ENCODE measurements at places on chromosomes 6 and 20.

GRCh38 chr6:16770701-16771569, 9.7 kb upstream of the ATXN1 start:
- peak; percentile 79 for DNase-seq

- DNase-seq, result no peak
Measured at GRCh38 chr6:31210123-31210522, 39.6 kb upstream of the POU5F1 start.

GRCh38 chr6:29760328-29760727, 37.1 kb downstream of the HLA-F start:
- DNase-seq, result no peak

DNA sequence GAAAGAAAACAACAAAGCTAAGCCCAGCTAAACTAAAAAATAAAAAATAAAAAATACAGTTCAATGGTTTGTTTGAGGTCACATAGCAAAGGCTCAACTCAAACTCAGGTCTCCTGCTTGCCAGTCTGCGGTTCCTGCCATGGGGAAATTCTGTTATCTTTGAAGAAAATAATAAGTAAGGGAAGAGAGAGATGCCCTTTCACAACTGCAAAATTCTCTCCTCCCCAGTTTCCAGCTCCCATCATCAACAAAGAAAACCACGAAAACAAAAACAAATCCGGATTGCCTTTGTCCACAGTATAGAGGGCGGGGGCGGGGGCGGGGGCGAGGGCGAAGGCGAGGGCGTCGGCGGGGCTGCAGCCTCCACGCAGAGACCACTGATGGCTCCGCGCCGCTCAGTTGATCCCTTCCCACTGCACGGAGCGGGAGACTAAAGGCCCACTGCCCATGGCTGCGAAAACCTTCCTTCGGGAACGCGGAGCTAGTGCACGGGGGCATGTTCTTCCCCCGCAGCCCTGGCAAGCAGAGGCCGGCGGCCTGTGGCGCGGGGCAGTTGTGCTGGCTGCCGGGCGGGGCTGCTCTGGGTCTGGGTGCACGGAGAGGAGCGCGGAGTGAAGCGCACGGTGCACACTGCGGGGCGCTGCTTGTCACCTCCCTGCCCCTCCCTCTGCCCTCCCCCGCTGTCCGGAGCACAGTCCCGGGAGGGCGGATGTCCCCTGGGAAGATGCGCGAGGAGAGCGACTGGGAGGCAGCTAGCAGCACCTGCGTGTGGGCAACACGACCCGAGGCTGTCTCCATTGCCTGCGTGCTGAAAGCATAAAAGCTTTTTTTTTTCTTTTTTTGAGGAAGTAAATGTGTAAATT, 54.1 kb upstream of the TPD52L1 start:
- DNase-seq, result peak; percentile 40

DNA sequence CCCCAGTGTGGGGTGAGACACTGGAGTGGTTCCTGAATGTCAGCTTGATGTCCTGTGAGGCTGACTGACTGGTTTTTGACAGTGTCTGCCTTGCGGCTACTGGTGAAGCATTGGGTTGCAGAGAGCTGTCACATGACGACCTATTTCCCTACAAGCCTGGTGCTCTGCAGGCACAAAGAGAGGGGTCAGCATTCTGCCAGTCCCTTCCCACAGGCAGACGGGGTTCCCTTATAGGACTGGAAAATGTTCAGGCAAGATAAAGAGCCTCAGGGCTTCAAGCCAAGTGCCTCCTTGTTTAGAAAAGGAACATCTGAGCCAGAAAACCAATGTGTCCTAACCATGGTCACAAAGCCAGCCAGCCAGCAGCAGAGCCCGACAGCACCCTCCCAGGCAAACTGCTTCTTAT, 11.0 kb downstream of the LY86 start:
- DNase-seq, result no peak

- DNase-seq, result no peak
Measured at GRCh38 chr20:32670773-32671455, 2.8 kb downstream of the C20orf203 start.

GRCh38 chr6:113112086-113112485, 745.1 kb upstream of the MARCKS start:
- DNase-seq, result no peak

DNA sequence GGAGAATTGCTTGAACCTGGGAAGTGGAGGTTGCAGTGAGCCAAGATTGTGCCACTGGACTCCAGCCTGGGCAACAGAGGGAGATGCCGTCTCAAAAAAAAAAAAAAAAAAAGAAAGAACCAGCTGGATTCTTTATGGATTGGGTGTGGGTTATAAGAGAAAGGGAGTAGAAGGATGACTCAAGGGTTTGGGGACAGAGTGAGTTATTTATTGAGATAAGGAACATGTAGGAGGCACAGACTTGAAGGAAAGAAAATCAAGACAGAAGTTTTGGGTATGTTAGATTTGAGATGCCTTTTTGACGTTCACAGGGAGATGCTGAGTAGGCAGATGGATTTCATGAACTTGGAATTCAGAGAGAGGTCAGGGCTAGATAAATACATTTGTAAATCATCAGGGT, 47.6 kb downstream of the KIZ start:
- no peak for DNase-seq

DNA sequence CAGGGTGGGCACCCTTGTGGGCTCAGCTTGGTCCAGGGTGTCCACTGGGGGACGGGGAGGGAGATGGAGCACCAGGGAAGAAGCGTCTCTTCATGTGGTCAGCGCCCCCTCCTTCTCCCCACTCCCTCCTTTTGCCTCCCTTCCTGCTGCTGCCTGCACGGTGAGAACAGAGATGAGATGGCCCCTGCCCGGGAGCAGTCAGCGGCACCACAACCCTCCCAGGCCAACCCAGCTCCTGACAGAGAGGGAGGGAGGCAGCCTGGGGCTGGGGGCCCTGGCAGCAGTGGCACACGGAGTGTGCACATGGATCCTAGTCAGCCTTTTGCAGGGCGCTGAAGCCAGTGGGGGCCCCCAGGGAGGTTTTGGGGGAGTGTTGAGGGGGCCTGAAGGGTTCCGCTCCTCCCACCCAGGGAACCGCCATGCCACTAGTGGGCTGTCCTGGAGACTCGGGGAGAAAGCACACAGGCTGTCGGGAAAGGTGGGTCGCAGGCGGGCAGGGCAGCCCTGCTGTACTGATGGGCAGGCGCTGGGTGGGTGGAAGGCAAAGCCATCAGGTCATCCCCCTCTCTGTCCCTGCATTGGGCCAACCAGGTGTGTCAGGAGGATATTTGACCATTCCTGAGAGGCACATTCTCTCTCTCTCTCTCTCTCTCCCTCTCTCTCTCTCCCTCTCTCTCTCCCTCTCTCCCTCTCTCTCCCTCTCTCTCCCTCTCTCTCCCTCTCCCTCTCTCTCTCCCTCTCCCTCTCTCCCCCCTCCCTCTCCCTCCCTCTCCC, 94.3 kb upstream of the BHLHE23 start:
- no peak for DNase-seq

- DNase-seq, result peak; percentile 18
Measured at GRCh38 chr20:37384683-37385174, 38.8 kb downstream of the SRC start.

GRCh38 chr6:10382322-10382721, 32.6 kb downstream of the TFAP2A start:
- no peak for DNase-seq

DNA sequence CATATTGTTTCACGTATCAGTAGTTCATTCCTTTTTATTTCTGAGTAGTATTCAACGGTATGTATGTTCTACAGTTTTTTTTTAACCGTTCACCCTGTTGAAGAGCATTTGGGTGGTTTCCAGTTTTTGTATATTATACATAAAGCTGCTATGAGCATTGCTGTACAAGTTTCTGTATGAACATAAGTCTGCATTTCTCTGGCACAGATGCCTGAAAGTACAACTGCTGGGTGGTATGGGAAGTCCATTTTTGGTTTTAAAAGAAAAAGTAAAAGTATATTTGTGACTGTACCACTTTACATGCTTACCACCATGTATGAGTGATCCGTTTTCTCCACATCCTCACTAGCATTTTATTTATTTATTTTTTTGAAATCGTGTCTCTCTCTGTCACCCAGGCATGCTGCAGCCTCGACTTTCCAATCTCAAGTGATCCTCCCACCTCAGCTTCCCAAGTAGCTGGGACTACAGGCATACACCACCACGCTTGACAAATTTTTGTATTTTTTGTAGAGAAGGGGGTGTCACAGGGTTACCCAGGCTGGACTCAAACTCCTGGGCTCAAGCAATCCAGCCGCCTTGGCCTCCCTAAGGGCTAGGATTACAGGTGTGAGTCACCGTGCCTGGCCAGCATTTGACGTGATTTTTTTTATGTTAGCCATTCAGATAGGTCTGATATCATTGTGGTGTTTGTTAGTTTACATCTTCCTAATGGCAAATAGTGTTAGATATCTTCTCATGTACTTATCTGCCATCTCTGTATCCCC, 11.0 kb upstream of the SIM1 start:
- DNase-seq, result no peak

DNA sequence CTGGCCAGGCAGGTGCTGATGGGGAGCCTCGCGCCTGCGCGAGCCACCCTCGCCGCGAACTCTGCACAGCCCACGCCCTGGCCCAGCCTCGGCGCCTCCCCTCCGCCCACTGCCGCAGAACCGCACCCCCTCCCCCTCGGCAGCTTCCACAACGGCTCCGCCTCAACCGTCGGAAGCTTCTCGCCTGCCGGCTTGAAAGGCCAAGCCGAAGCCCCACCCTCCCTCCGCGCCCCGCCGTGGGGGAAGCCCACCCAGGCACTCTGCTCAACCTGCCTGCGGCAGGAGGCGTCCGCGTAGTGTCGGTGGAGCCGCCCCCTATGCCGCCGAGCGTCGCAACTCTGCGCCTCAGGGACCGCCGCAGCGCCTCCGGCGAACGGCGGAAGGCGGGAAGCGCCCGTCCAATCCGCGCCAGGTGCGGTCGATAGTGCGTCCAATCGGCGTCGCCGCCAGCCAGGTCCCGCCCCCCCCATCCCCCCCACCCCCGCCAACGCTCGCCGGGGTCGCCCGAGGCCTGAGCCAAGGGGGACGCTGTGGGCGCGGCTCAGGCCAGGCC, at the start of gene SYCP2:
Gene SYCP2 (minus strand): TSS at position 342 of the 553 bp plus-strand sequence. CDS start 11,224 bp downstream, outside the sequence.
- peak; percentile 13 for DNase-seq

DNA sequence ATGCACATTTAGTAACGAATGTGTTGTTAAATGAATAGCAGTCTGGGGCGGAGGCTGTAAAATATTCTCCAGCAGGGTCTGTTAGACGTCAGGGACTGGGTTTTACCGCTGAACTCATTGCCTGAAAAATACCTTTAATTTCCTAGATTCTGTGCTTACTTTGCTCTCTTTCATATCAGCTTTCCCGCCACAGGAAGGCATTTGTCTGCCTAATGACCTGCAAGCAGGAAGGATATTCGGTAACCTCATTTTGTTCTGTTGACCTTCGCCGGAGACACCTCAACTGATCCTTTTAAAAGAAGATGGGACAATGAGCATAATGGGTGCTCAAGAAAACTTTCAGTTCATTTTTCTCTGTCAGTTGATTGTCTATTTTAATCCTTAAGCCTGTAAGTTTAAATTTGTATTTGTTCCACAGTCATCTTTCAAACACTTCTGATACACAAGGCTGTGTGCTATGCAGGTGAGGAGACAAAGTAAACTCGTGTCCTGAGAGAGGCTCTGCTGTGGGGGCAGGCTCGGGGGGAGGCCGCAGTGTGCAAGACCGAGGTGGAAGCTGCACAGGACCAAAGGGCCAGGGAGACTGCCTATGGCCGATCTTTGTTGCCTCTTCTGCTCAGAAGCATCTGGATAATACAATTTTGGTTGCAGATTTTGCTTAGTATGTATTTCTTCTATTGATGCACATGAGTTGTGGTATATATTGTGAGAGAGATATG, 27.4 kb upstream of the SIM1 start:
- no peak for DNase-seq

GRCh38 chr6:17283074-17283473, 1.9 kb downstream of the RBM24 start:
- DNase-seq, result no peak

GRCh38 chr6:164861967-164862366, 447.4 kb downstream of the C6orf118 start:
- DNase-seq, result no peak

DNA sequence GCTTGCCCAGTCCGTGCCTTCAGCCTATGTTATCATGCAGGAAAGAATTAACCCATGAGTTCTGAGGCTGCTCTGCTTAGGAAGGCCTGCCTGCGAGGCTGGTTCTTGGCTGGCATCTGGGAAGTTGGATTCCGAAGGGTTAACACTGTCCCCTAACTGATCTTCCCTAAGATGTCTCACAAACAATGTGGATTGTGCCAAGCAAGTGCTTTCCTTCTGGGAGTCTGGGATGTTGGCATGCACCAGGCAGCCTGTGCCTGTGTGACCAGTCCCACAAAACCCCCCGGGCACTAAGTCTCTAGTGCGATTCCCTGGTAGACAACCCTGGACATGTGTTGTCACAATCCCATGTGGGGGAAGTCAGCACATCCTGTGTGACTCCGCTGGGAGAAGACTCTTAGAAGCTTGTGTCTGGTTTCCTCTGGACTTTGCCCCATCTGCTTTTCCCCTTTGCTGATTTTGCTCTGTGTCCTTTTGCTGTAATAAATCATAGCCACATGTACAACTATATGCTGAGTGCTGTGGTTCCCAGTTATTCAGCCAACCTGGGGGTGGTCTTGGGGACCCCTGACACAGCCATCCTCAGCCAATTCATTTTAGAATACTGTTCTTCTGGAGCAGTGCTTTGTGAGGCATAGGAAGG, 83.8 kb downstream of the SLC22A23 start:
- DNase-seq, result no peak

DNA sequence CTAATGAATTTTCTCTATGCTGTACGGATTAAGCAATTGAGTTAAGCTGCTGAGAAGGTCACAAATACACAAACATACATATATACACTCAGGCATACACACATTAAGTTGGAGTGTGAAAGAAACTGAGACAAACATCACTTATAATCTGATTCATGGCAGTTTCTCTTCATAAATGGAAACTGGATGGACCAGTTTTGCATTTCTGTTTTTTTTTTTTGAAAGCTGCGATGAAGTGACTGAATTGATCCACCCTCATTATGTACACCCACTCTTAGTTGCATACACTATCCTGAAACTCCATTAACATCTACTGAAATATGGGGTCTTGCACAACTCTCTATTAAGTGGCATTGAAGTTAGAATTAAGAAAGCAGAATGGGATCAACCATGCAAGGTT, 32.9 kb upstream of the TENT5A start:
- no peak for DNase-seq

GRCh38 chr20:20959031-20959755, 147.0 kb downstream of the LINC00237 start:
- no peak for DNase-seq

DNA sequence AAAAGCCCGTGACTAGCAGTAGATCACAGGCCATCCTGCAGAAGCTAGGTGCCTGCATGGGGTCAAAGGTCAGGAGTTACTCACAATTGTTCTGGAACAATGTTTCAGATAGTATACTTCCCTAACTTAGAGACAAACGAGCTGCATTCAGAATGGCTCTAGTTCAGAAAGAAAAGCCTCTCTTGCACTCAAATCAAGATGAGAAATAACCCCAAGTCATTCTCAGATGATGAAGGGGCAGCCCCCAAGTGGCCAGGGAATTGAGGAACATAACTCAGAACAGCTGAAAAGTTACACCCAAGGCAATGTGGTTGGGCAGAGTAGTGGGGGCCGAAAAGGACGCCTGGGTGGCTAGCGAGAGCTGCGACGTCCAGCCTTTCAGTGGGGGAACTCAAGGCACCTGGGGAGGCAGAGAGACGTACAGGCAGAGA, 27.8 kb downstream of the FYN start:
- DNase-seq, result no peak

GRCh38 chr6:37110500-37111461, 59.2 kb upstream of the PIM1 start:
- DNase-seq, result no peak

All from brain microvascular endothelial cell (primary cell).